ENCODE measurements at places on chromosomes 7 and 10. TPM values are rescaled to one million over a fixed set of nuclear protein-coding genes. Genes with fewer than 3 reads are reported as not detected.

FGFR2 gene
- total RNA-seq: 0.19 TPM

CPN1 gene
- total RNA-seq: 0.34 TPM

PAX4 gene
- total RNA-seq: not detected

ZSCAN25 gene
- 9.3 TPM for total RNA-seq

BAIAP2L1 gene
- total RNA-seq: 38.0 TPM

VDAC2 gene
- total RNA-seq: 334 TPM

TMEM176B gene
- not detected for total RNA-seq

PNLIPRP1 gene
- total RNA-seq: not detected

TMEM72 gene
- not detected for total RNA-seq

FRMD4A gene
- total RNA-seq: 3.0 TPM

BUD31 gene
- 150 TPM for total RNA-seq

CPED1 gene
- total RNA-seq: not detected

SH2B2 gene
- total RNA-seq: 3.7 TPM

SAP25 gene
- total RNA-seq: 0.44 TPM

TEX47 gene
- not detected for total RNA-seq

ZNRF2 gene
- total RNA-seq: 4.4 TPM

IL6 gene
- 0.59 TPM for total RNA-seq

FZD8 gene
- total RNA-seq: 4.7 TPM

C10orf53 gene
- total RNA-seq: not detected

KMT2C gene
- 9.1 TPM for total RNA-seq

PRR15 gene
- total RNA-seq: 4.6 TPM

BTBD16 gene
- 0.66 TPM for total RNA-seq

DGKI gene
- 0.19 TPM for total RNA-seq

SPDYE11 gene
- total RNA-seq: not detected

VENTX gene
- 0.02 TPM for total RNA-seq

COL17A1 gene
- 1.7 TPM for total RNA-seq

GOLGA7B gene
- total RNA-seq: 3.4 TPM

PNLIPRP2 gene
- 0.06 TPM for total RNA-seq
